Stimulated activated CD8-positive, alpha-beta memory T cell treated with anti-CD3 and anti-CD28 coated beads, Interleukin-4, amount 100 ng/mL, for 1 hour (primary cell): ENCODE measurements at places on chromosomes 7 and 10.

DNA sequence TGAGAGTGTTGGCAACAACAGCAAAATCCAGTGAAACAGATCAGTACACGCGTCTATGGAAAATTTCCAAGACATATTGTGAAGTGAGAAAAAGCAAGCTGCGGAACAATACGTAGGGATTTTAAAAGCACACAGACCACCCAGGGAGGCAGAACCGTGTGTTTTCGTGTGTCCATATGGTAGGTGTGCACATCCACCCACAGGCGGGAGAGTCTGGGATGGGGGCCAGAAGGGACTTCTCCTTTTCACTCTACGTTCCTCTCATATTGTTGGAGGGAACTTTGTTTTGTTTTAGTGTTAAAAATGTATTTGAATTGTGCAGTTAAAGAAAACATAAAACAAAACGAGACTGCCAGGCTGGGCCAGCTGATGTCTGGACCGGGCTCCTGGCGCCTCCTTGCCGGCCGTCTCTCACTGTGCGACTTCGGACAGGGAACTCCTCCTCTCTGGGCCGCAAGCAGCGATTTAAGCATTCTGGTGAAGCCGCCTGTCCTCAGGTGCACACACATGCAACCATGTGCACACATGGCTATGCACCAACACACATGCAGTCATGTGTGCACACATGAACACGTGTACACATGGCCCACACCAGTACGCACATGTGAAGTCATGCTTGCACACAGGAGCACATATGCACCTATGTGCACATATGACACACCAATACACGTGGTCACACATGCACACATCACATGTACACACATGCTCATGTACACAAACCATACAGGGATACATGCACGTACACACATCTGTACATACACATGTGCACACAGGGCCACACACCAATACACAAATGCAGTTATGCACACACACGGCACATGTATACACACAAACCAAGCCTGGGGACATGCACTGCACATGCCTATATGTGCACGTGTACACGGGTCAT is 141.1 kb downstream of the ELFN1 start:
- DNase-seq: no peak

DNA sequence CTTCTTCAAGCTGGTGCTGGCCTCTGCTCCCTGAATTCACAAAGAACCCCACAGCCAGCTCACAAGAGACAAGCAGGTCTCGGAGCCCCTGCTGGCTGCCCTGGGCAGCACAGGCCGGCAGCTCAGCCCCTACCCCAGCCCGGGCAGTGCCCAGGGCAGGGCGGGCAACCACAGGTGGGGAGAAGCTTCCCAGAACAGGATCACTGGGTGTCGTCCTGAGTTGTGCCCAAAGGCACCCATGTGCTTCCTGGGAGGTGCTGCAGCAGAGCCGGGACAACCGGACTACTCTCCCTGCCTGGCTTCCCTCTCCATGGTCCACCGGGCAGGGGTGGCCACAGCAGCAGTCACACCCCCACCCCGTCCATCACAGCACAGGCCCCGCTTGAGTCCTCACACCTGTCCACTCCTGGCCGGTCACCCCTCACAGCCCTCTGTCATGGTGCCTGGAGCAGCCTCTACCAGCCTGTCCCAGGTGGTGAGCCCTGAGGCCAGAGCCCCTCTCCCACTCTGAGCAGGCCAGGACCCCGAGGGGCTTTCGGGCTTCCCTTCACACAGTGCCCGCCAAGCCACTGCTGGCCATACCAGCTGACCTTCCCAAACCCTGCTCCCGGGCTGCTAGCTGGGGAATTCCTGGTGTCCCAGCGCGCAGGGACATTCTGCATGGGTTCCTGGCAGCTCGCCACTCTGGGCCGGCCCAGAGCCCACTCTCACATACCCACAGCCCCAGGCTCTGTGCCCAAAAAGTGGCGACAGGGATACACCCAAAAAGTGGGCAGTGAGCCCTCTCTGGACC is 3.1 kb downstream of the RASGEF1A start:
- no peak for DNase-seq

DNA sequence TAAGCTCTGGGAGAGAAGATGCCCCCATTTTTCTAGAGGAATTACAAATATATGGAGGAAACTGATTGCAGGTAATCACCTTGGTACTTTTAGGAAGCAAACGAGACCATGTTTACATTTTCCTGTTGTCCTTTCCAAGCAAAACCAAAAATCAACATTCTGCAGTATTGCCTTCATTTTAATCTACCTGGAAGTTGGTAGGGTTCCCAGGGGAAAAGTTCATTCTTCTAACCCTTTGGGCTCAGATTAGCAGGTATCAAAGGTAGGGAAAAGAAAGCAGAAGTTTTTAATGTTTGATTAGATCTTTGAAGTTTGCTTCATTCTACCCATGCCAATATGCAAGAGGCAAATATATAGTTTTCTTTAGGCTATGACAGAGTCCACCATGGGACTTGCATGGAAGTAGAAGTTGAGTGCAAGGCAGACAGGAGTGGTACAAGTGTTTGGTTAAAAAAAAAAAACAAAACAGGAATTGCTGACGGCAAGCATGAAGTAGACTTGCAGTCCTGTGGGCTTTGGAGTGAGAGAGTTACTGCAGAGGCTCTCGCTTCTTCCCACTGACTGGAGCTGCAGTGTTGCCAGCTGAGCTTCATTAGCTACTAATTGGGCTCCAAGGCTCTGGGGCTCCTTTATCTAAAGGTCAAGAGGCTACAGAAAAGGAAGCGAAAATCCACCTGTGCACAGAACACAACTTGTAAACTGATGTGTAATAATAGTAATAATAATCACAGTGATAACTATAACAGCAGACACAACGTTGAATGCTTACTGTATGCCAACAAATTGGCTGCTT is 28.9 kb upstream of the ASAH2 start:
- no peak for DNase-seq

GRCh38 chr7:112908086-112908485 is 117.9 kb upstream of the TMEM168 start:
- no peak for DNase-seq

- no peak for DNase-seq
Observed at GRCh38 chr10:92832998-92833650, 15.2 kb upstream of the EXOC6 start.

GRCh38 chr7:18390535-18390907 is 105.0 kb upstream of the HDAC9 start:
- DNase-seq: no peak

GRCh38 chr10:108708363-108708762 is 1214.9 kb downstream of the XPNPEP1 start:
- DNase-seq: no peak

DNA sequence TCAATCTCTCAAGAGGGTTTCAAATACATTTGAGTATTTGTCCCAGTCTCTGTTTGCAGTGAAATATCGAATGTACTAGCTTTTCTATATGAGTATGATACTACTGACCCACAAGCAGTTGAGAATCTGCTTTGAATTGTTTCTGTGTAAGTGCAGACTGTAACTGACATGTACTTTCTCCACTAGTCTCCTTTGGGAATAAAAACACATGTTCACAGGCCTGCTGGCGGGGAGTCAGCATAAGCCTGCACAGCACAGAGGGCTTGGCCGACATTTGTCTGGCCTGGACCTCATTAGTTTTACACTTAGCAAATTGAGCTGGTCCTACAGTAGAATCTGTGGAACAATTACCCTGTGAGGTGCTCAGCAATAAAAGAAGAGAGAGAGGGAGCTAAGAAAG is 72.6 kb downstream of the ITGB8 start:
- DNase-seq: no peak

DNA sequence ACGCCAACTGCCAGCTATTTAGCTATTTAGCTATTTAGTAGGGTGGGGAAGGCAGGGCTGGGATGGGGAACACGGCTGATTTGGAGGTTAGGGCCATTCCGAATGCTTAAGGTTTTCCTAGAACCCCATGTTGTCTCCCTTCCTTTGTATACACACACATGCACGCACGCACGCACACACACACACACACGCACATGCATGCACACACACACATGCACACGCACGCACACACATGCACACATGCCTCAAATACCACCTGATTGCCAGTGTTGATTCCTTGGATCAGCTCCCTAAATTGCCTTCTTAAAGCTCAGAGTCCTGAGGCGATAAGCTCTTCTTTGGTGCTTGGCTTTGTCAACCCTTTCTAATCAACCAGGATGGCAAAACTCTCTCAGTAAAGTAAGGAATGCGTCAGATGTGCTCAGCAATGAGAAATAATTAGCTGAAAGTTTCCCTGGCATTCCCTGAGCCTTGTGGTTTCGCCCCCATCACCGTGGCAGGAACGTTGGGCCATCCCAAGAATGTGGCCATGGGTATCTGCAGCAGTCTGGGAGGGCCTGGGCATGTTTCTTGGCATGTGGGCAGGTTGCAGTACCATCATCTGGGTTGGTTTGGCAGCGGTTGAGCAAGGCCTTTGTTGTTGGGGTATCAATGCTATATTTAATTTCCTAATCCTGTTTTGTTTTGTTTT is 305.6 kb downstream of the LRMDA start:
- DNase-seq: no peak

DNA sequence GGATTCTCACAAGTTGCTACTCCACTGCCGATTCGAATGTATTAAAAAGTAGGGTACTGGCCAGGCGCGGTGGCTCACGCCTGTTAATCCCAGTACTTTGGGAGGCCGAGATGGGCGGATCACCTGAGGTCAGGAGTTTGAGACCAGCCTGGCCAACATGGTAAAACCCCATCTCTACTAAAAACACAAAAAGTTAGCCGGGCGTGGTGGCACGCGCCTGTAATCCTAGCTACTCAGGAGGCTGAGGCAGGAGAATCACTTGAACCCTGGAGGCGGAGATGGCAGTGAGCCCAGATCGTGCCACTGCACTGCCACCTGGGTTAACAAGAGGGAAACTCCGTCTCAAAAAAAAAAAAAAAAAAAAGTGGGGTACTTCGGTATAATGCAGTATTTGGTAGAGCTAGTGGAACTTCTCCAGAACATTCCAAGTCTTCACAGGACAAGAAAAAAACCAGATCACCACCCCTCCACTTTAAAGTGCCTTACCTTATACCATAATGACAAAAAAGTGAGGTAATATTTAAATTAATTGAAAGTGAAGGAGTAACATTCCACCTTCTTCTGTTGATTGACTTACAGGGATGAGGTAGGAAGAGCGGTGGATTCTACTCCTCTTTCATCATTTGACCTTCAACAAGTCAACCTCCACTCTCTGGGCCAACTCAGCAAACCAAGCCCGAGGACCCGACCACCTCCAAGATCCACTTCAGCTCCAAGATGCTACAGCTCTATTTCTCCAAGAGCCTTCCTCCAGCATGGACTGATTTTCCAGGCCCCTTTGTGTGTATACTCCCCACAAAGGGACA is 2.0 kb downstream of the BAZ1B start:
- no peak for DNase-seq

- no peak for DNase-seq
Observed at GRCh38 chr7:128022631-128023532, 8.4 kb downstream of the LRRC4 start.

- no peak for DNase-seq
Observed at GRCh38 chr7:80640846-80641245, 2.4 kb downstream of the CD36 start.

DNA sequence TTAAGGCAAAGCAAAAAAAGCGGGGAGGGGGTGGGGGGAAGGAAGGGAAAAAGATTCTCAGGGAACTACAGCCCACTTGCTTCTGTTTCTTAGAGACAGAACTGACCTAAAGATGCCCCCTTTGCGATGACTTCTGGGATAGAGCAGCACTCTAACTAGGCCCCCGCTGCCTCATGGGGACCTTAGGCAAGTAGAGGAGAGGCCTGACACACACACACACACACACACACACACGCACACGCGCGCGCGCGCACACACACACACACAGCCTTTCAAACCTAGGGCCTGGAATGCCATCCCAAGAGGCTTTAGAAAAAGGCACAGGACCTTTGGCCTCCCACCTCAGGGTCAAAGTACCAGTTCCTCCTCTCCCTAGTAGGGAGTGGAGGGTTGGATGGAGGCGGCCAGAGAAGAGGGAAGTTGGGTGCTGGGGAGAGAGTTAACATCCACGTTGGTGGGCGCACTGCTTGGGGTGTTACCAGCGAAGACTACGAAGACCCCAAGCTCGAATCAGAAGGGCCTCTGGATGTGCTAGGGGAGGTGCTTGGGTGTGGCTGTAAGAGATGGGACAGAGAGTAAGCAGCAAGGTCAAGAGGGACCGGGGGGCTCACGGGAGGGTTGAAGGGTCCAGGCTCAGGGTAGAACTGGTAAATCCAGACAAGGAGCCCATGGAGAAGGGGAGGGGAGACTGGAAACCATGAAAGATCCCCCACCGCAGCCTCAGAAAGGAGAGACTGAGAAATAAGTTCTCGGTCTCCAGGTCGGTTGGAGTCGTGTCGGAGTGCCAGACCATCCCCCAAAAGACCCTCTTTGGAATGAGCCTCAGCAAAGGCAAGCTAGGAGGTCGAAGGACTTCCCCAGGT is 1.2 kb upstream of the COL1A2 start:
- DNase-seq: no peak

- DNase-seq: no peak
Observed at GRCh38 chr7:6385110-6385781, 62.5 kb downstream of the DAGLB start.

DNA sequence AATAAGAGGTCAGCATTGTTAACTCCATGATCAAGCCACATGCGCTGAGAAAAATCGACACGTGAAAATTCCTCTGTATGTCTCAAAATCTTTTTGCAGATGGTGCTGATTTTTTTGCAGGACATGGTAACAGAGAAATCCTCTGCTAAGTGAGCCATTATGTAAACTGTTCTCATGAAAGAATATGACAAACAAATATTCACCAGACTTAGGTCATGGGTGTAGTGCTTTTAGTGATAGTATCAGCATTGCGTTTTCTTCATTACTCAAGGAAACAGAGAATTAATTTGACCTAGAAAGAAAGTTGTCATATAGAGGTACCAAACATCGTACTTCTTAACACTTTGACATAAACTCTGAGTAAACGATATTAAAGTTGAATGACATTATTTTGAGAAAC is 34.7 kb downstream of the ADRB1 start:
- no peak for DNase-seq

DNA sequence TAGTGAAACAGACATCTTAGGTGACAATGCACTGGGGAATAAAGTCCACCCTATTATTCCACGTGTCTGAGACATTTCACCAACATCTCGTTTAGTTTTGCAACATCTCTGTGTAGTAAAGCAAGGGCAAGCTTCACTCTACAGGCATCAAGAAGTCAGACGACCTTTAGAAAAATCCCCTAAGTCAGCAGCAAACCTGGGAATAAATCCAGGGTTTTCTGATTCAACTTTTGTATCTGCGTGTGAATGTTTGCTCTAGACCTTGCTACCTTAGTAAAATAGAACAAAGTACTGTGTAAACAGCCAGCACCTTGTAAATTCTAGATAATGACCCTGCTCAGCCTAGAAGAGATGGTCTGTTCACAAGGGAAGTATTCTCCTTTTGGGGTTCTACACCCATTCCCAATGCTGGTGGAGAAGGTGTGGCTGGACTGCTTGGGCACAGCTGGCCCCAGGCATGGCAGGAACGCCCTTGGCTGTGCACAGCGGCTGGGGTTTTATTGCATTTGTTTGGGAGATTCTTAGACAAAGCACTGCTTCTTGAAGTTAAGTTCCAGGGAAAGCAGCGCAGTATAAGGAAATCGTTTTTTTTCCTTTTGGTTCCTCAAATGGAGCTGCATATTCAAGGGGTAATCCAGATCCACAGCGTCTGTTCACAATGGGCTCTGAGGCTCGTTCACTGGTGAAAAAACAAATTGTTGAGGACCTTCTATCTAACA is 38.3 kb upstream of the GALNTL5 start:
- DNase-seq: no peak

GRCh38 chr10:12350167-12350872 is 973 bp downstream of the CAMK1D start:
- DNase-seq: no peak

- no peak for DNase-seq
Observed at GRCh38 chr10:36608251-36608650, 517.1 kb upstream of the ANKRD30A start.

GRCh38 chr10:77380191-77380590 is 257.4 kb downstream of the KCNMA1 start:
- DNase-seq: no peak
